ENCODE measurements at places on chromosomes 4 and X. TPM values are rescaled to one million over a fixed set of nuclear protein-coding genes. Genes with fewer than 3 reads are reported as not detected.

GRCh38 chr4:56267558-56267957 lies 119.7 kb downstream of the AASDH start:
- DNase-seq = no peak

GRCh38 chr4:117084866-117085701 lies at the start of gene TRAM1L1:
Gene TRAM1L1, minus strand, starts transcription at chr4:117085576. Its CDS starts 183 bp downstream, at chr4:117085393.
- DNase-seq = no peak

DNA sequence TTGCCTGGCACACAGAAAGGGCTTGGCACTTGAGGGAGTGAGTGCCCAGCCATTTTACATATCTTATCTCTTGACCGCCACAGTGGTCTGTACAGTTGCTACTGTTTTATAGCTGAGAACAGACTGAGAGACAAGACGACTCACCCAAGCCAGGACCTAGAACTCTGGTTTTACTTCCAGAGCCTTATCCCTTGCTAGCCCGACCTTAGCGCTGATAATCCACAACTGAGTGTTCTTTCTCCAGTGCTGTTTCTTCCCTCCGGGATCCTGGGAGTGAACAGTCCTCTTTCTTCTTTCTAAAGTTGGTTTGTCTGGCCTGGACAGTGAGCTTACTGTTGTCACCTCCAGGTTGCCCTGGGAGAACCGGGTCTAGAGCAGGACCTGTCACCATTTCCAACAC lies 52.5 kb upstream of the TADA2B start:
- DNase-seq = no peak

DNA sequence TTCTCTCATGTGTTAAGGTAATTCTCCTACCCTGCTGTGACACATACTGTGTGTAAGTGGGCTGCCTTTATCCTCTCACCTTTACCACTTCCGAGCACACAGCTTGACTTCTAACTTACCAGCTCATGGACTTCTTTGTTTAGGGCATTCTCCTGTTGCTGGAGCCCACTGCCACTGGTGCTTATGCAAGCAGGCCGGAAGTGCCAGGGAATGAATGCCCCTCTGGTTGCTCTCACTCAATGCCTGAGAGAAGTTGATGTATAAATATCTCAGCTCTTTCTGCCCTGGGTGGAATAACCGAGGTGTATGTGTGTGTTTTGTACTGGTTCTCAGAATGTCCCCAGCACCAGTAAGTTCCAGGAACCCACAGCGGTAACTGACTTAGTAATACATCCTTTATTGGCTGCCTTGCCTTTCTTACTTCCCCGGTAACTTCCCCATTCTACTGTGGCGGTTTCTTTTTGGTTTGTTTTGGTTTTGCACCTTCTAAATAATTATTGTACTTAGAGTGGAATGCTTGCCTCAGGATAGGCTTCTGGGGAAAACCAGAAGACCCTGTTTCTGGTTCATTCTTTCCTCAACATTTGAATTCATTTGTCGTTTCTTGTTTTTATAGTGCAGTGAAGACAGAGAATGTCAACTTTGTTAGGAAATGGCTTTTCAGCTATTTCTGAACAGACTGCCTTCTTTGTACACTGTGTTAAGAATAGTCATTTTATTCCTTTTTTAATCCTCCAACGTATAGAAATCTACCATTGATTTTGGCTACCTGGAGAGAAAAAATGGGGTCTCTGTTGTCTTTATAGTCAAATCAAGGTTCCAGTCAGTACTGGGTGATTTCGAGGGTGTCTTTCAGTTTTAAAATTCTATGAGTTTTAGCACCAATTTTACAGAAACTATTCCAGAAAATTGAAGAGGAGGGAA lies 45.4 kb downstream of the CXorf58 start:
- no peak for DNase-seq

DNA sequence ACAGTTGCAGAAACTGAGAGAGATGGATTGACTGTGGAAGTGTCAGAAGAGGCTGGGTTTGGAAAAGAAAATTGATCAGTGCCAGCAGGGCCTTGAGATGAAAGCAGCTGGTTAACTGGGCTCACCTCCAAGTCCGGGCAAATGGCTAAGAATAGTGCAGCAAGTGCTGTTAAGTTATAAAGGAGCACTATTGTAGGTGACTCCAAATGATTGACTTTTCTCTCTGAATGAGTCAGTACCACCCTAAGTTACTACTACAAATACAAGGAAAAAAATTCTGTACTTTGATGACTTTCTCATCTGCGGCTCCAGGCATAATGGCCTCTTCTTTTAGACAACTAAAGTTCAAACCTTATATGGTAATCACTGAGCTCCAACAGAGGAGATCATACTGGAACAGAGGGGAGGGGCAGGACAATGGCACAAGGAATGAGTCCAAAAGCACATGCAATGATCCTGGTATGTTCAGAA lies 733.4 kb upstream of the INTU start:
- no peak for DNase-seq

DNA sequence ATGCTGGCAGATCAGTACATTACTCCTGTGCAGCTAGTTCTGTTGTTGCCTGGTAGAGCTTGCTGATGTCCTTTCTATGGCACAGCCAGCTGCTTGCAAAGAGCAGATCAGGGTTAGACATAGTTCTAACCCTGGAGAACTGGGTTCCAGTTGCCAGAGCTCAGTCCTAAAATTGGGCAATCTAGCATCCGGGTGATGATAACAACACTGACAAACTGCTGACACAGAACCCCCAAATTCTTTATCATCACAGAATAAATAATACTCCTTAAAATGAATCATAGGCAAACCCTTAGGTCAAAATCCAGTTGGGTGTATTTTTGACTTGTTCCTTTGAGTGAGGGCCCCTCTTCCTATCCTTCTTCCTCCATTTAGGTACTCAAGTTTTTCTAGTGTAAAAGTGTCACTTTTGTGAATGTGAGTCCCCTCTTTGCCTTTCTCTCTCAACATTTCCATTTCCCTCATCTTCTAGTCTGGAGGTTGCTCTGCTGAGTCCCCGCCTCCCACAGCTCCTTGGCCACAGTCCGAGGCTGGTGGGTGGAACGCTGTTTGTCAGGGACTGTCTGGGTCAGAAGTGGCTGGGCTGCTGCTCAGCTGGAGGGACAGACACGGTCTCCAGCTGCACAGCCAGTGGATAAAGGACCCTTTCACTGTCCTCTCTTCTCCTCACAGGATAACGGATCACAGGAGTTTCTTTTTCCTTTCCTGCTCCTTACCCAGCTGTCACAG lies 93.6 kb upstream of the RASGEF1B start:
- DNase-seq = peak; percentile 16

DNA sequence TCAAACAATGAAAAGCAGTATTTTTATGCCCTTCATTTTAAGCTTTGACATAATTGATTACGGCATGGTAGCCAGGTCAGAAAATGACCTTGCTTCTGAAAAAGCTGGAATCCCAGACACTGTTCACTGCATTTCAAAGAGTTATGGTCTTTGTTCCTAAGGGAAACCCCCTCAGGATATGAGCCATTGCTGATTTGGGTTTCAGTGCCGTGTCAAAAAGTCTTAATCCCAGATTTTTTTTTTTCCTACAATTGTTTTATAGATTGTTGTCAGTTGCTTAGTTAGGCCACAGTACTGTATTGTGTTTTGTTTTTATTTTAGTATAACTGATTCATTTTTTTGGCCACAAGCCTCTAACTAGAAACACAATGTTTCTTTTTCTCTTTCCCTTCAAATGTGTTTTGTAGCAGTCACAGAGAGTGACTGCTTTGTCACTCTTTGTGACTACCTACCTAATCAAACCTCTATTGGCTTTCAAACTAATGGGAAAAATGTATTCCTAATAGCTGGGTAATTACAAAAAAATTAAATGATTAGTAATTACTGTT lies 10.3 kb downstream of the WDR44 start:
- DNase-seq = no peak

DNA sequence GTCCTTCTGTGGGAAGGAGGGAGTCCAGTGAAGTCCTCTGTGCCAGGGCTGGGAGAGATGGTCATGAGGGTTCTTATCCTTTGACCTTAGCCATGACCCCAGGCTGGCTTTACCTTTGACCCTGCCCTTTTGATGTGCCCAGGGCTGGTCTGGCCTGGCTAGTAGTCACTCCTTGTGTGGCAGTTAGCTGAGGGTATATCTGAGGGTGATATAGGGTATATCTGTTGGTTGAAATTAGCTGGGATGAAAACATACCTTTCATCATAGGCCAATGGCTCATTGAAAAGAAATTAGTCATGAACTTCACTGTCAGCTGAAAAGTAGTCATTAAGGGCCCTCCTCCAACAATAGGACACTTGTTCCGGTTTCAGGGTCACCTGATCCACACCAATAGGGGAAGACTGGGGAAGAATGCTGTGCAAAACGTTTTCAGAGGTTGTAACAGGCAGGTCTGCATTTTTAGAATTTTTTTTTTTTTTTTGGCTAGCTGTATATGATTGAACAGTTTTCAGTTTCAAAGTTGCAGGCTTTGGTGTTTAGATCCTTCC lies 74.6 kb upstream of the STOX2 start:
- no peak for DNase-seq

- no peak for DNase-seq
Observed at GRCh38 chr4:32661229-32661628, 1941.1 kb downstream of the PCDH7 start.

GRCh38 chr4:124206779-124207605 lies 505.5 kb downstream of the ANKRD50 start:
- DNase-seq = no peak

DNA sequence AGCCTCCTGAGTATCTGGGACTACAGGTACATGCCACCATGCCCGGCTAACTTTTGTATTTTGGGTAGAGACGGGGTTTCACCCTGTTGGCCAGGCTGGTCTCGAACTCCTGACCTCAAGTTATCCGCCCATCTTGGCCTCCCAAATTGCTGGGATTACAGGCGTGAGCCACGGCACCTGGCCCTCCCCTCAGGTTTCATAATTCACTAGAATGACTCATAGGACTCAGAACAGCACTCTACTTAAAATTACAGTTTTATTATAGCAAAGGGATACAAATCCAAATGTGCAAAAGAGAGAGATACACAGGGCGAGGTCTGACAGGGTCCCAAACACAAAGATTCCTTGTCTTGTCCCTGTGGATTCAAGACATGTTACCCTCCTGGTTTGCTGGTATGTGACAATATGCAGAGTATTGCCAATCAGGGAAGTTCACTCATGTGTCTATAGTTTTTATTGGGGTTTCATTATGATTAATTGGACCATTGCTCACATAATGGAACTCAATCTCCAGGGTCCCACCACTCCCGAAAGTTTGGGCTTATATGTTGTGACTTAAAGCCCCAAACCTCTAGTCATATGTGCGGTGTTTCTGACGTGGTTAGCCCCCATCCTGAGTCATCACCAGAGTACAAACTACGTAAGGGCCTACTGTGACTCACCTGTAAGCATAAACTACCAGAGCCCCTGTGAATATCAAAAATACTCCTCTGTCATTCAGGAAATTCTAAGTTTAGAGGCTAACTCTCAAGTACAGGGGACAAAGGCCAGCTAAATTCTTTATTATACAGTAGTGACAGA lies 5.2 kb downstream of the YIPF6 start:
- no peak for DNase-seq

- no peak for DNase-seq
Observed at GRCh38 chr4:75135068-75135825, 202.3 kb downstream of the PARM1 start.

DNA sequence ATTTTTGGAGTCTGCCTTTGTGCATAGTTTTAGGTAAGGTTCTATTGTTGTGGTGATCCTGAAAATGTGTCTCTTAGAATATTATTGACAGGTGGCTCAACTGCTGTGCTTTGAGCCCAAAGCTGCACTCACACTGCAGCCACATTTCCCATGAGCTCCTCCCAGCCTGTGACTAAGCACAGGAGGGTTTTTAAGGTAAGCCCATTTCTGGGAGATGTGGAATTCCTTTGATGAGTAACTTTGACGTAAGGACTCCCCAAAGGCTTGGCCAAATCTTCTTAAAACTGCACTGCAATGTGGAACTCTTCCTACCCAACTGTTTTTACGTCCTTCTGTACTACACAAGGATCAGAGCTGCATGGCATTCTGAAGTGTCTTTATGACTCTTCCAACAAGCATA lies 20.0 kb upstream of the TMPRSS11A start:
- no peak for DNase-seq

GRCh38 chr4:131459430-131460101 lies 1689.5 kb upstream of the PCDH10 start:
- no peak for DNase-seq

Gene P2RY10
- 0.54 TPM for total RNA-seq

Gene SYP
- total RNA-seq = 6.9 TPM

Gene DCAF8L2
- total RNA-seq = not detected

Gene DCHS2
- 0.35 TPM for total RNA-seq

Gene TRIM60
- not detected for total RNA-seq

Data from thoracic aorta (tissue), 2 donors.